ENCODE measurements at places on chromosomes 16 and 17.

GRCh38 chr17:31888124-31888523 lies 13.4 kb downstream of the UTP6 start:
- DNase-seq, result no peak

GRCh38 chr17:76640550-76641380 lies 2.8 kb downstream of the ST6GALNAC1 start:
- no peak for DNase-seq

DNA sequence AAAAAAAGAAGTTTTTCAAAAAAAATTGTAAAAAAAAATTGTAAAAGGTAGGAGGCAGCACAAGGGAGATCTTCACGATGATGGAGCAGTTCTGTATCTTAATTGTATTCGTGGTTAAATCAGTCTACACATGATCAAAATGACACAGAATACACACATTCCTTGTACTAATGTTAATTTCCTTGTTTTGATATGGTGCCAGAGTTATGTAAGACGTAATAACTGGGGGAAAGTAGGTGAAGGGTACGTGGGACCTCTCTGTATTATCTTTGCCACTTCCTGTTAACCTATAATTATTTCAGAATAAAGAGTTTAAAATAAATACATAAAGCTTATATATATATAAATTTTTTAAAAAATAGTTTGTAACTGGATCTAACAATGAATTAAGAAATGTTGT lies 36.8 kb downstream of the HELZ start:
- DNase-seq, result no peak

- no peak for DNase-seq
These were observed 4.2 kb downstream of the IRX3 start for GRCh38 chr16:54282202-54282927.

GRCh38 chr17:3727041-3727440 lies 3.3 kb downstream of the HASPIN start:
- DNase-seq, result no peak

- no peak for DNase-seq
These were observed 1113.7 kb downstream of the CDH11 start for GRCh38 chr16:64008131-64008530.

GRCh38 chr17:36653374-36653773 lies 52.0 kb downstream of the MRM1 start:
- no peak for DNase-seq

- peak; percentile 80 for DNase-seq
These were observed 21.4 kb downstream of the QPRT start for GRCh38 chr16:29700253-29700987.

DNA sequence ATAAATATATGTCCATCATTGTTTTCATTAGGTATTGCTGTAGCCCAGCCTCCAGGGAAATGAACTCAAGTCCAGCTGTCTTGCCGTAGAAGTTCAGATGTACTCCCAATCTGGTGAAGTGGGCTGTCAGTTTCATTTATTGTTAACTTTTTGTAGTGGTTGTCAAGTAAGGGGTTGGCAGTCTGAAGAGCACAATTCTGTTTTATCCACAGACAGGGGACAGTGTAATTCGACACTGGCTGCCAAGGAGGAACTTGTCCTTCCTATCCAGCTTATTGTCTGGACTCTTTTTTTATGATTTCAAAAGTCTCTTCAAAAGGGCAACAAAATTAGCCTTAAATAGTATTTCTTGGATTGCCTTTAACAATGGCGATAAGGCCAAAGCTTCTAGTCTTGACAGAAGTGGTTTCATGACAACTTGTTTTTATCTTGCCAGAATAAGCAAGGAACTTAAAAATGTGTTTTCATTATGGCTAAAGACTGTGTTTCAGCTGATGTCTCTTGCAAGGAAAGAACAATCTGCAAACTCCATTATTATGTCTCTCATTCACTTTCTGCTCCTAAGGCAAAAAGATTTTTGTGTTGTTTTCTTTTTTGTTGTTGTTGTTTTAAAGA lies 73.9 kb upstream of the TANC2 start:
- no peak for DNase-seq

DNA sequence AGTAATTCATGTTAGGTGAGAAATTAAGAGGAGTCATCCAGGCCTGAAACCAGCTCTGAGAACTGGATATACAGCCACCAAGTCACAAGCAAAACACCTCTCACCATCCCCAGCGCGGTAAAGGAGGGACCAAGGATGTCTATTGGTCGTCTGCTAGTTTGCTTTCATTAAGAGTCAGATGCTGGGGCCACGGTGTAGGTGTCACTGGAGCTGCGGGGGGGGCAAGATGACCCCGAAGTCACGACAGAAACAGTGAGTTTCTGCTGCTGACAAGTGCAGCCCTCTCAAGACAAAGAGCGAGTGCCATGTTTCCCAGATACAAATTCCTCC lies 790 bp downstream of the NCBP3 start:
- peak; percentile 15 for DNase-seq

DNA sequence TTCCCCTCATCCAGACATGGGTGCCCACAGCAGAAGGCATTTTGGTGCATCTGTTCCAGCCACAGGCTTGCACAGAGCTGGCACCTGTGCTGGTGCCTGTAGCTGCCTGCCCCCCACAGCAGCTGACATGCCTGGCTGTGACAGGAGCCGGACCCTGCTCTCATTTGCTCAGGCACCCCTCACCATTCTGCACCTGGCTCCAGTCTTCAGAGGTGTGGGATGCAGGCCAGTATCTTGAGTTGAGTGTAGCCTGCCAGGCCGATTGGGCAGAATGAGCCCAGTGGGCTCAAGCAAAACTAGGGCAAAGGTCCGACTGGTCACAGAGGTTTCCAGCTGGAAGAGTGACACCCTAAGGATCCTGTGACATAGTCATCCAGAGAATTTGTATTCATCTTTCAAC lies 887.7 kb downstream of the CDH11 start:
- DNase-seq, result no peak

DNA sequence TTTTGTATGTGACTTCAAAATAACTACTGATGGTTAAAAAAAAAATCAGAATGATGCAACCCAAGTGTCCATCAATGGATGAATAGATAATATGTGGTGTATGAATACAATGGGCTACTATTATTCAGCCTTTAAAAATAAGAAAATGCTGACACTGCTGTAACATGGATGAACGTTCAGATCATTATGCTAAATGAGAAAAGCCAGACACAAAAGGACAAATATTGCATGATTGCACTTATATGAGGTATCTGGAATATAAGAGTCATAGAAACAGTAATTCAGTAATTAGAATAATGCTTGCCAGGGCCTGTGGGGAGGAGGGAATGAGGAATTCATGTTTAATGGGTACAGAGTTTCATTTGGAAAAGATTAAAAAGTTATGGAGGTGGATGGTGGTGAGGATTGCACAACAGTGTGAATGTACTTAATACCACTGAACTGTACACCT lies 25.4 kb downstream of the TENT4B start:
- DNase-seq, result no peak
